Adrenal gland (tissue), 19 donors: ENCODE measurements at places on chromosomes 12 and 14.

- no peak overlapping the region for H3K4me3 ChIP-seq
- no peaks in the 10 kb centered on the region for H3K27me3 ChIP-seq
- DNase-seq: no peak
- no peaks in the 10 kb centered on the region for H3K4me1 ChIP-seq
- H3K27ac ChIP-seq: no peak overlapping the region
- H3K36me3 ChIP-seq: no peaks in the 10 kb centered on the region
Observed at GRCh38 chr14:54010981-54011380, 54.4 kb upstream of the BMP4 start.

DNA sequence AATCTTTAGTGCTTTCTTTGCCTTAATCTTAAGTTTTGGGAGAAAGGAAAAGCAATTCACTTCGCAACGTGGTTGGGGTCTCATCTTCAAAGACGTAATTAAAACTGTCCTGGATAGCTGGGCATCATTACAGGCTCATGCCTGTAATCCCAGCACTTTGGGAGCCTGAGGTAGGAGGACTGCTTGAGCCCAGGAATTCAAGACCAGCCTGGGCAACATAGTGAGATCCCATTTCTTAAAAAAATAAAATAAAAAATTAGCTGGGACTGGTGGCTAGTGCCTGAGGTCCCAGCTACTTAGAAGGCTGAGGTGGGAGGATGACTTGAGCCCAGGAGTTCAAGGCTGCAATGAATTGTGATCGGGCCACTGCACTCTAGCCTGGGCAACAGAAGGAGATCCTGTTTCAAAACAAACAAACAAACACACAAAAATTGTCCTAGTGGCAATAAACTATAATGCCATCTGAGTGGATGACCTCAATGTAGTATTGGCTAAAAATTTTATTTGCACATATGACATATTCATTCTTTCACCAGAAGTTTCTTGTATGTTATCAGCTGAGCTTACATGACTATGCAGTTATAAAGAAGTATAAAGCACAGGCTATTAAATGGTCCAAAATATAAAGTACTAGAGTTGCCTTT, 1.6 kb upstream of the MNAT1 start:
- H3K27me3 ChIP-seq: no peaks in the 10 kb centered on the region
- no peaks in the 10 kb centered on the region for H3K36me3 ChIP-seq
- no peak for DNase-seq
- H3K4me3 ChIP-seq: no peak overlapping the region
- H3K4me1 ChIP-seq: peaks cover 10% of the 10 kb centered on the region

DNA sequence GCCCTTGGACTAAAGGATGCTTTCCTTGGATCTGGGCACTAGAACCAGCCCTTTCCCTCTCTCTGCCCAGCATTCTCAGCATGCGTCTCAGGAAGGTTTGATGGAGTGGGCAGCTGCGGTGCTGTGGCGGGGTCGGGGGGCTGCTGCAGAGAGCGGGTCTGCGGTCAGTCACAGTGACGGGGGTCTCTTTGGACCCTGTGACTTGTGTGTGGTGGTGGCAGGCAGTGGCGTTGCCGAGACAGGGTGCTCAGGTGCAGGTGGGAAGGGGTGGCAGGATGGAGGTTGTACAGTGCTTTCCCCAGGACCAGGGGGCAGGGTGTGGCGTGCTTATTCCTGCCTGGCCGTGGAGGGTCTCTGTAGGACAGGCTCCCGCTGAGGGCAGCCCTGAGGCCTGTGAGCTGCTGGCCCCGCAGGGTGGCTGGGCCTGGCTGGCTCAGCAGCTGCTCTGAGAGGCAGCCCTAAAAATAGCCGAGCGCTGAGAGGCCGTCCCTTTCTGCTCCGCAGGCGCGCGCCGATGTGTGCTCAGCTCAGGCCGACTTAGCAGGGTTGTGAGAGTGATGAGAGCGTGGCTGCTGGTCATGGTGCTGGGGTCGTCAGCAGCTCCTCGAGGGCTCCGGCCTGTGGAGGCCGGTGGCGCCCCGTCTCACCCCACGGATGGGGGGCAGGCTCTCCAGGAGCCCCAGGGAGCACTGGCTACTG, 9.7 kb downstream of the PACS2 start:
- no peaks in the 10 kb centered on the region for H3K27me3 ChIP-seq
- H3K27ac ChIP-seq: no peak overlapping the region
- H3K4me3 ChIP-seq: no peak overlapping the region
- H3K36me3 ChIP-seq: no peaks in the 10 kb centered on the region

DNA sequence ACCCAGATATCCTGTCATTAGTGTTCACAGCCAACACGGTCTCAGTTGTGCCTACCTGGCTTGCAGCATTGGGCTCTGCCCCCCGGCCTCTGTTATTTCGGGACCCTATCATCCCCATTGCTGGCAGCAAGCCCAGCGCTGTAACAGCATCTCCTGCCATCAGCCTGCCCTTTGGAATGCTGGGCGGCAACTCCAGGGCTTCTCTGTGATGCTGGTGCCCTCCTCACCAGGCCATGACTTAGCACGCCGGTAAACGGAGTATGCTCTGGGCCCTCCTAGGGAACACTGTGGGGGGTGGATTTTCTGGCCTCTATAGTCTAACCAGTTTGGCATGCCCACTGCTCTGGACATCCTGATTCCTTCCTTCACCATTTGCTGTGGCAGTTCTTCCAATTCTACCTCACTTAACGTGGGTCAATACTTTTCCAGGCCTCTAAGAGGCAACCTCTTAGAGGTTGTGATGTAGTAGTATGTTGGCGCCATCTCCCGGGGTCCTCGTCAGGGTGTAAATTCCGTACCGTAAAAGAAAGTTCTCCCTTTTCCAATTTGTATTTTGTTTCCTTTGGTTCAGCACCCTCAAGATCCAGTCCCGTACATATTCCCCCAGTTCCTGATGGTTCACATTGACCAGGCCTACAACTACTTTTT, 80.0 kb downstream of the SINHCAF start:
- no peak for DNase-seq
- no peak overlapping the region for H3K4me3 ChIP-seq
- peaks cover 4% of the 10 kb centered on the region for H3K27me3 ChIP-seq
- no peaks in the 10 kb centered on the region for H3K36me3 ChIP-seq
- H3K4me1 ChIP-seq: no peaks in the 10 kb centered on the region

GRCh38 chr12:91056488-91056887, 1.3 kb downstream of the KERA start:
- no peak for DNase-seq
- no peaks in the 10 kb centered on the region for H3K27me3 ChIP-seq
- no peaks in the 10 kb centered on the region for H3K4me1 ChIP-seq

- H3K4me1 ChIP-seq: peaks cover 20% of the 10 kb centered on the region
- peak overlapping the region; percentile 69 for H3K27ac ChIP-seq
- no peaks in the 10 kb centered on the region for H3K36me3 ChIP-seq
Observed at GRCh38 chr12:75977952-75978671, 53.5 kb downstream of the PHLDA1 start.

- H3K27ac ChIP-seq: no peak overlapping the region
- peaks cover 5% of the 10 kb centered on the region for H3K4me1 ChIP-seq
- H3K27me3 ChIP-seq: no peaks in the 10 kb centered on the region
- H3K36me3 ChIP-seq: no peaks in the 10 kb centered on the region
- DNase-seq: no peak
Observed at GRCh38 chr12:45928309-45928708, 62.1 kb downstream of the SCAF11 start.

DNA sequence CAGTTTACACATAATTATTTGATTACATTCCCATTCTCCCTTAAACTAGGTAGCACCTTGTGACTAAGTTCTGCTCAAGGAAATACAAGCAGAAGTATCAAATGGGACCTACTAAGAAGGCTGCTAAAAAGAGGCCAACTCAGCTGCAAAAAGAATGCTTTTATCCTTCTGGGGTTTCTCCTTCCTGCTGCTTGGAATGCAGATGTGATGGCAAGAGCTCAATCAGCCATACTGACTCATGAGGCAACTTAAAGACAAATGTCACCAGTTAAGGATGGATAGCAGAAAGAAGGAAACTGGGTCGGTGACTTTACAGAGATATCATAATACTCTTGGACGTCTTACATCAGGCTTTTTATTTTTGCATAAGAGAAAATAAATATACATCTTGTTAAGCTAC, 38.0 kb upstream of the RAP1B start:
- no peak for DNase-seq
- no peak overlapping the region for H3K27ac ChIP-seq
- no peaks in the 10 kb centered on the region for H3K36me3 ChIP-seq

- no peak overlapping the region for H3K4me3 ChIP-seq
- no peaks in the 10 kb centered on the region for H3K36me3 ChIP-seq
- H3K27me3 ChIP-seq: no peaks in the 10 kb centered on the region
- no peak overlapping the region for H3K27ac ChIP-seq
- peaks cover 5% of the 10 kb centered on the region for H3K4me1 ChIP-seq
Observed at GRCh38 chr14:100654814-100655740, 67.9 kb upstream of the BEGAIN start.

DNA sequence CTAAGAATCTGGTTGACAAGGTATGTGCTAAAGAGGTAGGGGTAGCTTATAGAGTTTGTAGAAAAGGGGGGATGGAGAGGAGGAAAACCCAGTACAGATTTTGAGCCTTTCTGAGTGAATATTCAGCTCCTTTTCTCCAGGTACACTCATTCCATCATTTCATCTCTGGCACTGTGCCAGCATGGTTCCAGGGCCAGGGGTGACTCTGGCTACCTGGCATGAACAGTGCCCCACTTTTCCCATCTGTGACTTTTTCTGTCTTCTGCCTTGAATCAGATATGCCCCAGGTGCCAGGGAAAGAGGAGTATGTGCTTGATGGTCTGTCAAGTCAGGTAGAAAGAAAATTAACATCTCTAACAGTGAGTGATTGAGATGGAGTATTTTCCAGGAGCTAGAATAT, 175.7 kb downstream of the CACNA1C start:
- no peak for DNase-seq
- no peak overlapping the region for H3K27ac ChIP-seq
- H3K4me1 ChIP-seq: no peaks in the 10 kb centered on the region

DNA sequence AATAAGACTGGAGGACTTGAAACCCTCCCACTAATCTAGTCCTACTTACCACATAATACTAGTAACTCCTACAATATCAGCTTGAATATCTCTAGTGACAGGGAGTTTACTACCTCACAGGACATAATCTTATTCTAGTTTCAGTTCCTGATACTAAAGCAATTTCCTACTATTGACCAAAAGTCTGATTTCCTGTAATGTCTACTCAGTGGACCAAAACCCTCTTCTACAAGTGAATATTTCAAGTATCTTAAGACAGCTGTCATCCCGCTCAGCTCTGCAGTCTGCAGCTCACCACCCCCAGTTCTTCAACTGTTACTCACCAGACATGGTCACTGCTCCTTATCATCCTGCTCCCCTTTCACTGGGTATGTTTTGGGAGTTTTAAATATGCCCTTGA, 70.8 kb upstream of the TMCC3 start:
- H3K4me3 ChIP-seq: no peak overlapping the region
- DNase-seq: no peak
- no peaks in the 10 kb centered on the region for H3K27me3 ChIP-seq
- no peaks in the 10 kb centered on the region for H3K36me3 ChIP-seq
- no peak overlapping the region for H3K27ac ChIP-seq
